ENCODE measurements at places on chromosomes 3 and 15.

DNA sequence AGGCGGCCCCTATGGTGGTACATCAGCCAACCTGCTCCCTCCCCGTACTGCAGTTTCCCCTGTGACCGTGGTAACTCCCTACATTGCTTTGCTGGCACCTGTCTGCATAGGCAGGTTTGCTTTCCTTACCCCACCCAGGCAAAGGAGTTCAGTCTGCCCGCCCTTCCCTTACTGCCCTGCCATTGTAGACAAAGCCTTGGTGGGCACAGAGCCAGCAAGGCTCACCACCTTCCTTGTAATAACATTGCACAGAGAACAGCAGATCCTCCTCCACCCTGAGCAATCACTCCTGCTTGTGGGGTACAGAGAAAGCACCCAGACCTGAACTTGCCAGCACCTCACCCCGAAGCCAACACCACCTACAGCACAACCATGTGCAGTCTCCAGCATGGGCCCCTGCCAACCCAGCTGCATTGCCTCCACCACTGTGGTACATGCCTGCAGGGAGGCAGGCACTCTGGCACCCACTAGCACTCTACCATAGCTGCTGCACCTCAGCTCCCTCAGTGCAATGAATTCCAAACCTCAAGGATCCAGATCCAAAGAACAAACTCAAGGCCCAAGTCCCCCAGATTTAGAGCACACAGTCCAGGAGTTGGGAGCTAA, 192.7 kb upstream of the KCNMB2 start:
- no peak for DNase-seq

DNA sequence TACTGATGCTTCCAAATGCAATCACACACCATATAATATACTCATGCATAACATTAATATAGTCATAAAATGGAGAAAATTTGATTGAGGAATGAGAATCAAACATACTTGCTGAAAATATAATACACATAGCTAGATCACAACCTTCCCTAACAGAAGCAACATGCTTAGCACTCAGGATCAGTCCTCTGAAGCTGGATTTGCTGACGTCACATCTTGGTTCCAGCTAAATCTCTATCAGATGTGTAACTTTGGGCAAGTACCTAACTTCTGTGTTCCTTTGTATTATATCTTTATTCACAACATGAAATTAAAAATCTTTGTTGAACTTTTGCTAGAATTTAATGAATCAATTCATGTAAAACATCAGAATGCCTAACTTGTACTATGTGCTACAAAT, 263.5 kb downstream of the ZNF385D start:
- DNase-seq, result no peak

DNA sequence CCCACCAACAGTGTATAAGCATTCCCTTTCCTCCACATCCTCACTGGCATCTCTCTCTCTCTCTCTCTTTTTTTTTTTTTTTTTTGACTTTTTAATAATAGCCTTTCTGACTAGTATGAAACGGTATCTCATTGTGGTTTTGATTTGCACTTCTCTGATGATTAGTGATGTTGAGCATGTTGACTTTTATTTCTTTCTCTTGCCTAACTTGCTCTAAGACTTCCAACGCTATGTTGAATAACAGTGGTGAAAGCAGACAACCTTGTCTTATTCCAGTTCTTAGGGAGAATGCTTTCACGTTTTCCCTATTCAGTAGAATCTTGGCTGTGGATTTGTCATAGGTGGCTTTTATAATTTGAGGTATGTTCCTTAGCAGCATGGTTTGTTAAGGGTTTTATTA, 249.4 kb upstream of the MDFIC2 start:
- DNase-seq, result no peak

- no peak for DNase-seq
These were observed 8.8 kb downstream of the GPR87 start for GRCh38 chr3:151307583-151308488.

GRCh38 chr3:127964053-127964452, 49.0 kb downstream of the KBTBD12 start:
- DNase-seq, result no peak

- DNase-seq, result no peak
These were observed 50.6 kb downstream of the GAP43 start for GRCh38 chr3:115673881-115674280.

DNA sequence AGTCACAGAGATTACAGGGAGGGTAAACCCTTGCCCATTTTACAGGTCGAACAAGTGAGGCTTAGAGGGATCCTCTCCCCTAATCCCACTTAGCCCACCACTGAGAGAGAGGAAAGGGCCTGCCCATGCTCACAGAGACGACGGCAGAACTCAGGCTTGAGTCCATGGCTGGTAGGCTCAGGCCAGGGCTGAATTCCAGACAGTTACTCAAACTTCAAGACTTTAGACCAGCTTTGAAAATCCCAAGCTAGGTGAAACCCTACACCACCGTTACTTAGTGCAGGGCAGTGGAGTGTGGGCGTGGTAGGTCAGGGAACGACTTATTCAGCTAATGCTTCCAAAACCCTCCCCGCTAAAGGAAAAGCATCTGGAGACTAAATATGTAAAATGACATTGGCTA, 16.4 kb downstream of the GRIP2 start:
- DNase-seq, result no peak

DNA sequence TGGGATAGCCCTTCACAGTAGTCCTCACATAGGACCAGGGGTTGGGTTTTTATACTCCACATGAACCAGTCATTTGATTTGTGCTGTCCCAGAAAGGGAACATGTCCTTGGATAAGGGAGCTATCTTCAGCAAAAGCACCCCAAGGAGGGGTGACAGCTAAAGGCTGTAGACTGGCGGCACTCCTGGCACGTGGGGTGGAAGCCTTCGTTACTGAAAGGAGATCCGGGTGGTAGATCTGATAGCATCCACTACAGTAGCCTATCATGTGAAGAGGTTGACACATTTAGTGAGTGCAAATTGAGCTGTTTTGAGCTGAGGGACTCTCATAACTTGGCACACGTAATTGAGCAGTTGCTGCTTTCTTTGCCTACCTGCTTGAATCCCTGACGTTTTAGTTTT, 588.8 kb upstream of the GOLIM4 start:
- DNase-seq, result no peak

- no peak for DNase-seq
These were observed 35.4 kb upstream of the CBLB start for GRCh38 chr3:105904251-105904650.

- DNase-seq, result no peak
These were observed 65.4 kb upstream of the HERC1 start for GRCh38 chr15:63899193-63899592.

DNA sequence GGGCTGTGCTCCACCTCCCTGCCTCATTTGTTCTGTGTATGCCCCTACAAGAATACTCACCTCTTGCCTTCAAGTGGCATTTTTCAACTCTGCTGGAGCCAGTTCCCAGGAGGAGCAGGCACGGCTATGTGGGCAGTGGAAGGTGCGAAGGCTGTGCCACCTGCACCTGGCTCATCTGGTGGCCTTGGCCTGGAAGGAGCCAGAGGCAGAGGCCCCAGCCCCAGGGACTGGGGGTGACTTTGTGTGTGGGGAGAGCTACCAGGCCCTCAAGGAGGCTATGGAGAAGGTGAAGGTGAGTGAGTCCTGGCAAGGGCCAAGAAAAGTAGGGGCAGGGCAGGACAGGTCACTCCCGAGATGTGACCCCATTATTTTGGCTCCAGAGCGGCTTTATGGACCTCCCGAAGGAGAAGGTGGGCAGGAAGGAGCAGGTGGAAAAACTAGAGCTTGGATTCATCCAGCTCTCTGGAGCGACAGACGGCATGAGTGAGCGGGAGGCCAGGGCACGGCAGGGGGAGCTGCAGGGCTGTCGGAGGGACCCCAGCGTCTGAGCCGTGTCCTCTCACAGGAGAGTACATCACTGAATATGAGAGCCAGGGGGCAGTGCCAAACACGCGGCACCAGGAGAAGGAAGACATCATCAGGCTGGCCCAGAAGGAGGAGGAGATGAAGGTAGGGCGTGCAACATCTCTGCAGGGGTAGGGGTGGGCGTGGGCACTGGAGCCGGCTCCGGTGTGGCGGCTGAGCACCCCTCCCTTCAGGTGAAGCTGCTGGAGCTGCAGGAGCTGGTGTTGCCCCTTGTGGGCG, 57.3 kb upstream of the UBE2Q2 start:
- DNase-seq, result no peak

- no peak for DNase-seq
These were observed 422.8 kb upstream of the NAALADL2 start for GRCh38 chr3:174436367-174436766.

DNA sequence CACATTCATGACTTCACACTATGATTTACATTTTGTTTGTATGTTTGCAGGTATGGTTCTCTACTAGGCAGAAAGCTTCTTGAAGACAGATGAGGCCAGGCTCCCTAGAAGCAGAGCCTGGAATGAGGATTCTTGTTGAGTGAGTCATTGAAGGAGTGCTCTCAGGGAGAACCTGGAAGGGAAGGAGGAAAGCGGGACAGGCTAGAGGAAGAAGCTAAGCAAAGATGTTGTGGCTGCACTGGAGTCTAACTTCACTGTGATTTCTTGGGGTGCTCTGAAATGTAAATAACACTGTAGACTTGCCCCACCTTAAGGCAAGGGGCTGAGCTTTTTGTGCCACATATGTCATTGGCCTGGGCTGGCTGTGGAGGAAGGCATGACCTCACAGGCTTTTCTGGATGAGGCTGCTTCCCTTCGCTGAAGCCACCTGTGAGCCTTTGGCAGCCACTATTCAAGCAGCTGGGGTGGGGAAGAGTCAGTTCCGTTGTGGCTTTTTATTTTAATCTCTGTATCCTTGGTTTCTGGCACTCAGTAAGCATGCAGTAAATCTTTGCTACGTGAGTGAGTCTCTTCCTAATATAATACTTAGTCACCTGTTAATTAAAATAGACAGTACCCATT, 307.3 kb downstream of the SV2B start:
- no peak for DNase-seq

DNA sequence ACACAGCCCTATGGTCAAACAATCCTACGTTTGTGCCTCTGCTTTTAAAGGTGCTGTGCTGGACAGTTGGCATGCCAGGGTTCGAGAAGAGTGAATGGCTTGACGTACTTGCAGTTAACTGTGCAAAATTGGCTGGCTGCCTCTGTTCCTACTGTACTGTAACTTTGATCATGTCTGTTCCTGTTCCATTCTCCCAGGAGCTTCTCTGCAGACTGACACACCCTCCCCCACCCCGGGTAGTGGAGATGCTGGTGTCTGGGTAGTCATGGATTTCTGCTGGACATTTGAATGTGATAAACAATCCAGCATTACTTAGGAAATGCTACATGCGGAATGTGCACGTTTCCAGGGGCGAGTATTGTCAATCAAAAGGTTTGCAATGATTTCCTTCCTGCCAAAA, 6.5 kb upstream of the VILL start:
- no peak for DNase-seq

DNA sequence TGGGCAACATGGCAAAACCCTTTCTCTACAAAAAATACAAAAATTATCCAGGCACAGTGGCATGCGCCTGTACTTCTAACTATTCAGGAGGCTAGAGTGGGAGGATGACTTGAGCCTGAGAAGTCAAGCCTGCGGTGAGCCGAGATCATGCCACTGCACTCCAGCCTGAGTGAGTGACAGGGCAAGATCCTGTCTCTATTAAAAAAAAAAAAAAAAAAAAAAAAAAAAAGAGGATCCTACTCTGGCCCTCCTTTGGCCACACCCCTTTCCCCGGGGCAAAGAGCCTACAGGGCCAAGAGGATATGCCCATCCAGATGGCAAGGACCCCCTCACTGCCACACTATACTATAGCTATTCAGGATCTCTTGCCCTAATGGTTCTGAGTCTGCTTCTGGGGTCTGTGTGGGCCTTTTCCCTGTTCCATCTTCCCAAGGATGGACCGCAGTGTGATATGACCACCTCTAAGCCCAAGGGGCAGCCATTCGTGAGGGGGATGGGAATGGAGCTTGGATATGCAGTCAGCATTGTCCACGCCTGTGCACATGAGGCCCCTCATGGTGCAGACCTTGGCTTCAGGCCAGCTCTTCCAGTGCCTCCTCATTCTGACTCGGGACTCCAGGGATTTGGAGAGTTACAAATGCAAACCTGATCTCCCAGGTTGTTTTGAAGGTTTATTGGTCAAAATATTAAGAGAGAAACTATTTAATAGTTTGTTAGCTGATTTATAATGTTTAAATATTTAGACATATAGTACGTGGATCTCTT, 7.3 kb downstream of the TYRO3 start:
- no peak for DNase-seq

GRCh38 chr3:156373654-156374053, 181.3 kb downstream of the SSR3 start:
- DNase-seq, result no peak

- no peak for DNase-seq
These were observed 69.6 kb downstream of the CHDH start for GRCh38 chr3:53776494-53777101.

- DNase-seq, result no peak
These were observed 51.9 kb downstream of the STRIT1 start for GRCh38 chr3:155241579-155241978.

All from stimulated activated CD8-positive, alpha-beta memory T cell treated with anti-CD3 and anti-CD28 coated beads, Interleukin-15, amount 100 ng/mL, for 4 hours (primary cell).